ENCODE measurements at places on chromosomes 2 and 18. TPM values are rescaled to one million over a fixed set of nuclear protein-coding genes. Genes with fewer than 3 reads are reported as not detected.
A peak's percentile ranks its signal among the peaks of the same experiment; 100 is the strongest.

MPHOSPH10 gene
- 20.7 TPM for total RNA-seq

PPM1B gene
- 56.2 TPM for total RNA-seq

- H3K4me1 ChIP-seq: no peaks in the 10 kb centered on the region
- no peak overlapping the region for H3K27ac ChIP-seq
- H3K27me3 ChIP-seq: no peaks in the 10 kb centered on the region
- no peaks in the 10 kb centered on the region for H3K36me3 ChIP-seq
Measured at GRCh38 chr2:59461127-59461526, 1092.3 kb downstream of the BCL11A start.

TMEFF2 gene
- 0.16 TPM for total RNA-seq

LOXL3 gene
- total RNA-seq: 4.7 TPM

DNA sequence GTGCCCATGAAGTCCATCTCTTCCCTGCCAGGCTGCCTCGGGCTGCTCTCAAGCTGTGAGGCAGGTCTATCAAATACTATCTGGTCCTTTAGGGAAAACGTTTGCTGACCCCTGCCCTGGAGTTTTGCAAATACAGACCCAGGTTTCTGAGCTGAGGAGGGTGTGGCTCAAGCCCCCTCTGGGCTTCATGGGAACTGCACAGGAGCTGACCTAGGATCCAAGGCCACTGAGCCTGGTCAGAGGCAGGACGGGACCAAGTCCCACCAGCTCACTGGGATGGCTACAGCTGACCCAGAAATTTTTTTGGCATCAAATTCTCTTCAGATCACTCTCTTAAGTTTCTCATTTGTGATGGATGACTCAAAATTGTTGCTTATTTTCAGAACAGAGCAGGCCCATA lies 14.1 kb downstream of the ZNF516 start:
- H3K27me3 ChIP-seq: no peaks in the 10 kb centered on the region
- peaks cover 19% of the 10 kb centered on the region for H3K4me1 ChIP-seq
- no peak overlapping the region for H3K27ac ChIP-seq

STARD6 gene
- not detected for total RNA-seq

COLEC12 gene
- total RNA-seq: 7.3 TPM

ZNF2 gene
- 3.4 TPM for total RNA-seq

GRCh38 chr2:121722479-121722878 lies 14.2 kb downstream of the NIFK start:
- no peak overlapping the region for H3K4me3 ChIP-seq
- peaks cover 20% of the 10 kb centered on the region for H3K4me1 ChIP-seq
- peaks cover 15% of the 10 kb centered on the region for H3K36me3 ChIP-seq
- no peak overlapping the region for H3K27ac ChIP-seq
- DNase-seq: no peak

GRCh38 chr2:222025881-222026271 lies 272.9 kb downstream of the PAX3 start:
- H3K27me3 ChIP-seq: no peaks in the 10 kb centered on the region
- H3K4me1 ChIP-seq: peaks cover 3% of the 10 kb centered on the region
- H3K27ac ChIP-seq: no peak overlapping the region
- DNase-seq: no peak
- no peaks in the 10 kb centered on the region for H3K36me3 ChIP-seq

WNT6 gene
- total RNA-seq: 1.0 TPM

GRCh38 chr2:24919506-24920097 lies 435 bp downstream of the ADCY3 start:
- H3K27me3 ChIP-seq: peaks cover 25% of the 10 kb centered on the region
- H3K4me1 ChIP-seq: peaks cover 39% of the 10 kb centered on the region
- peak overlapping the region; percentile 73 for H3K27ac ChIP-seq
- H3K36me3 ChIP-seq: no peaks in the 10 kb centered on the region
- peak overlapping the region; percentile 76 for H3K4me3 ChIP-seq
- no peak for DNase-seq

DNA sequence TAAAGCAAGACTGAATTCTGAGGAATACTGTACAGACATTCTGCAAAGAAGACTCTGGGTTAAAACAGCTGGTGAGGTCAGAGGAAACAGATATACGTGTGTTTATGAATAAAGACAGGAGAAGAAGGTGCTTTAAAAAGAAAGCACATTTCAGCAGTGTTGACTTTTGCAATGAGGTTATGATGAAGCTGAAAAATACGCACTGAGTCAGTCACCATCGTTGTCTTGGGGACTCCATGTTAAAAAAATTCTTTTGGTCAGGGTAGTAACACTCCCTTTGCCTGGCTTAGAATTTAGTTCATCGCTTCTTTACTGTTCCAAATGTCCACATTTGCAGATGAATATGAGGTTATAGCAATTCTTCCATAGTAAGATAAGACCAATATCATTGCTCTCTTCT lies 1049.0 kb downstream of the TSN start:
- no peak overlapping the region for H3K4me3 ChIP-seq
- no peaks in the 10 kb centered on the region for H3K36me3 ChIP-seq
- no peaks in the 10 kb centered on the region for H3K4me1 ChIP-seq

DNA sequence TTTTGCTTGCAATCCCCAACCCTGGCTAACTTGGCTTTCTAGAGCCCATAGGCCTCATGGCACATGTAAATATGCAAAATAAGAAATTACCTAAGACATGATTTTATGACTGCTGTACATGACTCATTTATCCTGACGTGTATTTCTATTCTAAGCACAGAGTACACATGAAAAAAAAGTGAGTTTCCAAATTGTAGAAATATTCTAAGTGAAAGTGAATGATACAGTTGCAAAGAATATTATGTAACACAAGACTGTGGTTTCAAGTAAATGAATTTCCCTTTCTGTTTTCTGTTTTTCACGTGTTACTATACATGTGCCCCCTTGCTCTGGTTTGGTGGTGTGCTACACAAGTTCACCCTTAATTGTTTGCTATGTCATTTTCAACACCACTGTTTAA lies 162.4 kb downstream of the LRP1B start:
- no peak overlapping the region for H3K27ac ChIP-seq
- H3K4me3 ChIP-seq: no peak overlapping the region
- no peaks in the 10 kb centered on the region for H3K27me3 ChIP-seq
- no peaks in the 10 kb centered on the region for H3K4me1 ChIP-seq
- DNase-seq: no peak
- H3K36me3 ChIP-seq: no peaks in the 10 kb centered on the region

Data from left ventricle myocardium inferior (tissue), 1 donor.